Head of caudate nucleus (tissue), 42 donors: ENCODE measurements at places on chromosomes 7 and 10.

- DNase-seq = no peak
Measured at GRCh38 chr7:150449206-150449952, 1.1 kb upstream of the GIMAP8 start.

GRCh38 chr10:65501259-65501658 is 1424.6 kb upstream of the LRRTM3 start:
- no peak for DNase-seq

- DNase-seq = no peak
Measured at GRCh38 chr10:100341953-100342626, 4.9 kb upstream of the SCD start.

DNA sequence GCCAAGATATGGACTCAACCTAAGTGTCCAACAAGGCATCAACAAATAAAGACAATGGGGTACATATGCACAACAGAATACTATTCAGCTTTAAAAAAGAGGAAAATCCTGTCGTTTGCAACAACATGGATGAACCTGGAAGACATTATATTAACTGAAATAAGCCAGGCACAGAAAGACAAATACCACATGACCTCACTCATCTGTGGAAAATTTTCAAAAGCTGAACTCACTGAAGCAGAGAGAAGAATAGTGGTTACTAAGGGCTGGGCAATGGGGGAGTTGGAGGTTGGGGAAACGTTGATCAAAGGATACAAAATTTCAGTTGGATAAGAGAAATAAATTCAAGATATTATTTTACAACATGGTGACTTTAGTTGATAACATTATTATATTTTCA is 221.4 kb upstream of the PITRM1 start:
- DNase-seq = no peak

DNA sequence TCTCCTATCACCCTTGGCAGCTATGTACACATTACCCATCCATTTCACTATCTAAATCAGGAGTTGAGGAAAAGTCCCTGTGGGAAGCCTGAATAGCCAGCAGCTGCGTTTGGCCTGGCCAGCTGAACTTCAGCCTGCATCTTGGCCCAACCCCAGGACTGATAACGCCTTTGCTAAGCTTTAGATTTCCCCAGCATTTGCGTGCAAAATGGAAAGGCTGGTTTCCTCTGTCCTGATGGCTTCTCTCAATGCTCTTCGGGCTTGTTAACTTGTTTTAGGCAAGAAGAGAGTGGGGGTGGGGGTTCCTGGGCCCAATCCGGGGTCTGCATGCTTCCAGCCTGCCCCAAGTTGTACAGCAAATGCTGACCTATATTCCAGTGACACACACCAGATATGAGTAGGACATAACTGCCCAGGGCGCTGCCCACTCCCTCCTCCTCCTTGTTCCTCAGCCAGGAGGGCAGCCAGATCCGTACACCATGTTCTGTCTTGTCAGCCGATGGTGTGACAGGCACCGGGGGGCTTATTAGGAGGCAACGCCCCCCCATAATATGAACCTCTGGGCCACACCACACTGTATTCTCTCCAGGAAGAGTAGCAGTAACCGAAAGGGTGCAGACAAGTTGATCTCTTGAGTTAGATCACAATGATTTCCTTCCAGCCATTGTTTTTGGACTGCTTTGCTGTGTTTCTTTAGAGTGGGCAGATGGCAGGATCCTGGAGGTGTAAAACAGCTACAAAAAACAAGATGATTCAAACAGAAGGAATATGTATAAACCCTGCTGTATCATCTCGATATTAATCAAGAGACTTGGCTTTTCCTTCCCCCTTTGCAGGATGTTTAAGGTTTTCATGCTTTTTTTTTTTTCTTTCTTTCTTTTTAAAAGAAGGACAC is 339.0 kb downstream of the RNLS start:
- no peak for DNase-seq

- no peak for DNase-seq
Measured at GRCh38 chr7:30970074-30970473, 6.3 kb downstream of the GHRHR start.

GRCh38 chr7:24406053-24406788 is 122.2 kb downstream of the NPY start:
- DNase-seq = no peak

GRCh38 chr10:132606031-132606491 is 68.5 kb downstream of the INPP5A start:
- DNase-seq = no peak

GRCh38 chr7:6727663-6728062 is 20.9 kb upstream of the ZNF12 start:
- no peak for DNase-seq

- DNase-seq = peak; percentile 24
Measured at GRCh38 chr7:44633254-44634186, 27.1 kb downstream of the OGDH start.

GRCh38 chr10:86905429-86905828 is 52.0 kb downstream of the MMRN2 start:
- no peak for DNase-seq

DNA sequence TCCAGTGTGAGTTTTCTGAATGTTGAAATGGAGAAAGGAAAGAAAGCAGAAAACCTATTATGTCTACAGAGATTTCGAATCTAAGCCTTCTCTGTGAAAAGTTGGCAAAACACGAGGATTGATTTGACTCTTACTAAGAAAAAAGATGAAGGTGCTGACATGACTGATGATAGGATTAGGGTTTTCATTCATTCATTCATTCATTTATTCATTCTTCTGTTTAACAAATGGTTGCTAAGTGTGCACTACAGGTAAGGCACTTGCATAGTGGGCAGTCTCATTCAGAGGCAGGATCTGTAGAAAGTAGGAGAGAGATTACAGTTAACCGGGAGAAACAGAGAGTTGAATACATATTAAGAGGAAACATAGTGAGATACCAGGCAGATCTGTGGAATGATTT is 137.1 kb downstream of the ZNF365 start:
- no peak for DNase-seq

- DNase-seq = no peak
Measured at GRCh38 chr7:134084488-134085144, 42.5 kb upstream of the LRGUK start.

DNA sequence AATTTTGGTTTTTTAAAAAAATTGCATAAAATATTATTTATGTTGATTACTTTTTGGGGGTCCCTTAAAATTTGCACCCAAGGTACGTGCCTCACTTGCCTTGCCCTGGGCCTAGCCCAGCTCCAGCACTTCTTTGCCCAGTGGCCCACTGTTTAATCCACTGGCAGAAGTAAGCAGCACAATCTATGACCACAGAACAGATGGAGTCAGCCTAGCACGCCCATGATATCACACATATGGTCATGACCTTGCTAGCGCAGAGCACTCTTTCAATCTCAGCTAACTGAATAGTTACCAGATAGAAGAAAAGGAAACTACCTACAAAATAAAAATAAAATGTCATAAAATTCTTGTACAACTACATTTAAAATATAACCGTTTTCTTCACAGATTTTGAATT is 5.6 kb downstream of the OGA start:
- DNase-seq = no peak

DNA sequence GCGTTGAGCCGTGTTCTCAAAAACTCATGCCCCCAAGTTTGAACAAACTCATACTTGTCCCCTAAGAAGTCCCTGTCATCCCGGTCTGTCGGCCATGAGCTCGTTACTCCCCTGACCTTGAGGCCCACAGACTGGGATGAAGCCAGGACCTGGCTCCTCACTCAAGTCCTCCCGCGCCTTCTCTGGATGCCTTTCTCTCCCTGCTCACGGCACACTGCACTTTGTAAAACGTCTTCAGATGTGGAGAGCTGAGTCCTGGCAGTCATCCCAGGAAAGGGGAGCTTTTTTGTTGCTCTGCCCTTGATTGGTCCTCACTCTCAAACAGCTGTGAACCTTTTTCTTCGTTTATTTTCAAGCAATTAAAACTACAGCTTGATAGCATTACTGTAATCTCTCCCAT is 110.8 kb downstream of the JAZF1 start:
- no peak for DNase-seq

DNA sequence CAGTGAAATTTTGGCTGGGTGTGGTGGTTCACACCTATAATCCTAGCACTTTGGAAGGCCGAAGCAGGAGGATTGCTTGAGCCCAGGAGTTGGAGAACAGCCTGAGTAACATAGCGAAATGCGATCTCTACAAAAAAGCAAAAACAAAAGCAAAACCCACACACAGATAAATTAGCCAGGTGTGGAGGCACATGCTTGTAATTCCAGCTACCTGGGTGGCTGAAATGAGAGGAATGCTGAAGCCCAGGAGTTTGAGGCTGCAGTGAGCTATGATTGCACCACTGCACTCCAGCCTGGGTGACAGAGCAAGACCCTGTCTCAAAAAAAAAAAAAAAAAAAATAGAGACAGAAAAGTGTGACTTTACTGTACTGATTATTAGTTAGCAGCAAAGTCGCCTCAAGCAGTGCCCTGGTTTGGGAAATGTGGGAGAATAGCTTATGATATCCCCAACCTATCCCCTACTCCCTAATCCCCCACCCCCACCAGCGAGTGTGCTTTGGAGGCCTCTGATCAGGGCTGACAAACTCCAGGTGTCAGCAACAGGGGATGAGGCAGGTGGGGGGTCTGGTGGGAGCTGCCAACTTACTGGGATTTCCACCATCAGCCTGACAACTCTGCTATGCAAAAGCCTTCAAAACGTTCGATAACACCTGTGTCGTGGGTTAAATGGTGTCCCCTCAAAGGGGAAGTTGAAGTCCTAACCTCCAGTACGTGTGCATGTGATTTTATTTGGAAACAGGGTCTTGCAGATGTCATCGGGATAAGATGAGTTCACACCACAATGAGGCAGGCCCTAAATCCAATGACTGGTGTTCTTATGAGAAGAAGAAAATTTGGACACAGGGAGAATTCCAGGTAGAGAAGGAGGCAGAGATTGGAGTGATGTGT is 124.7 kb upstream of the SDK1 start:
- no peak for DNase-seq

GRCh38 chr7:5754981-5755599 is 26.4 kb downstream of the RNF216 start:
- no peak for DNase-seq

GRCh38 chr7:155203059-155203881 is 94.4 kb upstream of the INSIG1 start:
- peak; percentile 54 for DNase-seq

DNA sequence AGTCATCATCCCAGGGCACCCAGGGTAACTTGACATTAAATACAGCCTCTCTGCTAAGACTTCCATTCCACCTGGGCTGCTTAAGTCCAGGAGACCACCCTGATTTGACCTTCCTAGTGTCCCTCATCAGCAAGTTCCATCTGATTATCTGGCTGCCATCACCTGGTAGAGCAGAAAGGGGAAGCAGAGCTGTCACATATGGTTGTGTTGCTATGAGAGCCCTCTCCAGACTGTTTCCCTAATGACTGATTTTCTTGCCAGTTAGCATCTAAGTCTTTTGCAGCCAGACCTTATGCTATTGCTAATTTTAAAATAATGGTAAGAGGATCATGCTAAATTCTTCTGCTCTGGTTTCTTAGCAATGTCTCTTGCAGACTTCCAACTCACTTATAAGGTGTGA is 38.7 kb downstream of the KCNH2 start:
- no peak for DNase-seq

DNA sequence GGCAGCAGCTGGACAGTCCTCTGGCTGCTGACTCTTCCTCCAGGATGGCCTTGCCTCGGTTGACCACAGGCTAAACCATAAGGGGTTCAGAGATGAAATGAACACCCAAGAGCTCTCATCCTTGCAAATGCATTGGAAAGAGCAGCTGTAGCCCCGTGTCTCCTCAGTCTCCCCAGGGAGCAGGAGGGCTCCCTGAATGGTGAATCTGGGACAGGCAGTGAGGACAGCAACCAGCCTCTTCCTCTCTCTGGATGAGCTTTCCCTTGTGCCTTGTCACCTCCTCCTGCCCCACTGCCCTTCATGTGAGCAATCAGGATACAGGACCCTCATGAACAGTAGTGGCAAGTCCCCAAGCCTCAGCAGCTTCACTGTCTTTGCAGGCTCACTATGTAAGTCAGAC is 23.9 kb upstream of the GDF10 start:
- no peak for DNase-seq

DNA sequence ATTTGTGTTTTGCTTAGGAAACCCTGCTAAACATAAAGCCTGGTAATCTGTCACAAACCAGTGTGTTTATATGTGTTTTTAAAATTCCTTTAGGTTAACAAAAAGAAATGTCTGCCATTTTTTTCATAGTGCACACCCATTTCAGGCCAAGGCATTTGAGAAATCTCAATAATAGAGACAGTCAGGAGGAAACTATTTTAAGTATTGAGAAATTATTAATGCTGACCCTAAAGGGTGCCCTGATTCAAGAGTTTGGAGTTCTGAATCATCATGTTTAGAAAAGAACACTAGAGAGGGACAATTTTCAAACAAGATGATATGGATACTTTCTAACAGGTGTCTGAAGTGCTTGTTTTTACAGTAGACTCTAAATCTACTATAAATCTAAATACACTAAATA is 28.7 kb downstream of the MALRD1 start:
- DNase-seq = no peak

- DNase-seq = peak; percentile 73
Measured at GRCh38 chr7:68176974-68177373, 1180.3 kb downstream of the TYW1 start.

DNA sequence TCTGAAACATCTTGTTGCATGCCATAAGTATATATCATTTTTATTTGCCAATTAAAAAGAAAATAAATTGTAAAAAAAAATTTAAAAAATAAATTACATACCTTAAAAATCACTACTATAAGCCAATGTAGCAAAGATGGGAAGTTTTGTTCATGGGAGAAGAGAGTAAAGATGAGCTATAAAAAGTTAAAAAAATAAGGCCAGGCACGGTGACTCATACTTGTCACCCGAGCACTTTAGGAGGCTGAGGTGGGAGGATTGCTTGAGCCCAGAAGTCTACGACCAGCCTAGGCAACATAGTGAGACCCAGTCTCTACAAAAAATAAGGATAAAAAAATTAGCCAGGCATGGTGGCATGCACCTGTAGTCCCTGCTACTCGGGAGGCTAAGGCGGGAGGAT is 8.4 kb upstream of the STK32C start:
- DNase-seq = no peak

DNA sequence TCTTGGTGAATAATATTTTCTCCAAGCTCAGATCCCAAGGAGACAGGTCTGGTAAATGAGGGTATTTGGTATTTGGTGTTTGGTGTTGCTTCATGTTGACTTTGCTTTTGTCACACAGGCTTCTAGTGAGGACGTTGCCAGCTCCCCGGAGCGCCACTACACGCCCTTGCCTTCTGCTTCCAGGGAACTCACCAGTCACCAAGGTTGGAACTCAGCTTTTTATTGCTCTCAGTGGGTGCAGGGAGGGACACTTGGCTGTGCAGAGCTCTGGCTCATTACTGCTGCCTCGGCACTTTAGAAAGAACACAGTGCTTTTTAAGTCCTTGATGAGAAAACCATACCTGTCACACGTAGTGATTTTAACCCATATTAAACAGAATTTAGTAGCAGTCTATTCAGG is 892.9 kb downstream of the LRMDA start:
- no peak for DNase-seq

GRCh38 chr10:6473901-6474370 is 106.1 kb downstream of the PRKCQ start:
- DNase-seq = no peak
